H1 (cell line): ENCODE measurements at places on chromosomes 2 and 18. TPM values are rescaled to one million over a fixed set of nuclear protein-coding genes. Genes with fewer than 3 reads are reported as not detected.

Gene DSG3
- total RNA-seq: 0.06 and 0.07 TPM in 2 replicates

GRCh38 chr2:189336276-189336975, 104.8 kb upstream of the WDR75 start:
- DNase-seq: no peak

GRCh38 chr2:235843591-235844395, 324.4 kb downstream of the GBX2 start:
- DNase-seq: no peak

DNA sequence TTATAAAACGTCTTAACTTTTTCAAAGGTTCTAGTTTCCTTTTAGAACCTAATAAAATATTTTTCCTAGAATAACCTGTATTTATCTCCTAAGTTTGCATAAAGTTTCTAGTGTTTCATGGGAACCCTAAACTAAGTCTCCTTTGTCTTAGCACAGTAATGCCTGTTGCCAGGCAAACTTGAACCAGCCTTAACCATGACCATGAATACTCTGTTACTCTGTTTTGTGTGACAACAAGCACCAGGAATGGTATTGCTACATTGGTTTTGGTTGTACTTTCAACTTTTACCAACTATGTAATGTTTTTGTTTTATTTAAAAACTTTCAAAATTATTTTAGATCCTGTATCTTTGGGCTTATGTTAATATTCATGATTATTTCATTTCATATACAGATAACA, 137.6 kb downstream of the CERS6 start:
- DNase-seq: no peak

DNA sequence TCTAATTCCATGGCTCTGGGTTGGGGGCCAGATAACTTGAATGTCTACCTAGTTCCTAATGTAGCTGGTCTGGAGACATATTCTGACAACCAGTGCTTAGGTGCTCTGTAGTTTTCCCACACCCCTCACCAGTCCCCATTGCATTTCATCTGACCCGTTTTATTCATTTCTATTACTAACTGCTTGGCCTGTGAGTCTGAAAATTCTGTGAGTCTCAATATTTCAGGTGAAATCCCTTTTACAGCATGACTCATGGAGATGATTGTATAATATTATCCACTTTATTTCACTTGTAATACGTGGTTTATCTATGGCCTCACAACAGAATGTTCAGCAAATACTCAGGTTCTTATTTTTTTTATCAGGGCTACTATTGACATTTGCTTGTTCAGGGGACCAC, 103.7 kb upstream of the UGP2 start:
- no peak for DNase-seq

- DNase-seq: peak; percentile 29
Observed at GRCh38 chr2:237132799-237133198, 47.1 kb downstream of the COPS8 start.
